ENCODE measurements at places on chromosomes 2 and 18. TPM values are rescaled to one million over a fixed set of nuclear protein-coding genes. Genes with fewer than 3 reads are reported as not detected.
A peak's percentile ranks its signal among the peaks of the same experiment; 100 is the strongest.

- DNase-seq = no peak
These were observed 44.4 kb upstream of the TMEM182 start for GRCh38 chr2:102717308-102718018.

- no peak for DNase-seq
These were observed 1.3 kb downstream of the OSBPL6 start for GRCh38 chr2:178195390-178196166.

DNA sequence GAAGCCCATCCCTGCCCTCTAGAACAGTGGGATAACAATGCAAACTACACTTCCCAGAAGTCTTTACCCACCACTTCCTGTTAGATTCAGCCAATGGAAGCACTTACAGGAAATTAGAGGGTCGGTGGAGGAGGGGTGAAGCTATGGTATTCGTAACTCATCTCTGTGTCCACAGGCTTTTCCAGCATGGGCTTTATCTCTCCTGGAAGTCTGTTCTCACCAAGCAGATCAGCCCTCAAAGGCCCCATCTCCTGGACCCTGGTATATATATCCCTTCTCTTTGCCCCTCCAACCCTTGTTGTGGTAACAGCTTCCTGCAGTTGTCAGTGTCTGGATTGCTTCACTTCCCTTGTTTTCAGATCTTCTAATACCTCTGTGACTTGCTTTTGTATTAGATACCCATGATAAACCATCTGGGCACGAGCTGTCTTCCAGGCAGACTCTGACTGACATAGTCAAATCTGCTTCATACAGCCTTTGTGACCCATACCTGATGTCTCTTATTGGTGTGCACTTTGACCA lies 475.0 kb upstream of the POU3F3 start:
- peak; percentile 59 for DNase-seq

The CBLN2 gene
- polyA plus RNA-seq = 8.5 TPM

DNA sequence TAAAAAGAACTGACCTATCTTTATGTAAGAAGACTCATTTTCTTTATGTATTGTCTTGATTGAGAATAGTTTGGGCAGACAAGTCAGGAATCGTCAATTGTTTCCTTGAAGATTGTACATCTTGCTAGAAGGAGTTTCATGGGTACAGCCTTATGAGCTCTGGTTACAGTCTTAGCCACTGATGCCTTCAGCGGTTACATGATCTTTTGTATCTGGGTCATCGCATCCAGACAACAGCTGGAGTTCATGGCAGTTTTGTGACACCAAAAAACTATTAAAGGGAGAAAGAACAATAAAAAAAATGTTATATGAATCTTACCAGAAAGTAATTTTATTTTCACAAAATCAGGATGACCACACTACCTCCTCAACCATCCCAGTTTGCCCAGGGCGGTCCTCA lies 520.5 kb upstream of the CDH7 start:
- DNase-seq = peak; percentile 49
